ENCODE measurements at places on chromosomes 5 and 9.

GRCh38 chr5:94744906-94745305, 126.4 kb downstream of the SLF1 start:
- no peak for DNase-seq

GRCh38 chr9:982394-983230, 6.2 kb downstream of the DMRT3 start:
- no peak for DNase-seq

- DNase-seq: no peak
These were observed 5.5 kb downstream of the ADAMTS12 start for GRCh38 chr5:33886283-33886682.

DNA sequence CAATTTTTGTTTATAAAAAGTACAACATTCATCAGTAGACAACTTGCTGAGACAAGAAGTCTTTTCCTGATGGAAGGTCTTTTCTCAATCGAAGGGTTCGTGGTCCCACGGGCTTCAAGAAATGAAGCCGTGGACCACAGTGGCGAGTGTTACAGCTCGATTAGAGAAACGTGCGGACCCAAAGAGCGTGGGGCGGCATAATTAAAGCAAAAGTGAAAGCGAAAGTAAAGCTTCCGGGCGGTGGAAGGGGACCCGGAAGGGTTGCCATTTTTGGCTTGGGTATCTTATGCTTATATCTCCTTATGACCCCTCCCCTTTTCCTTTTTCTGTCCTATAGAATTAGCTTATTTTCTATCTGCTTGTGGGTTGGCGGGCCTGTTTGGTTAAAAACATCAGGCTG, 2309.4 kb upstream of the ACO1 start:
- DNase-seq: no peak

GRCh38 chr9:105295986-105296385, 51.5 kb downstream of the SLC44A1 start:
- DNase-seq: no peak

DNA sequence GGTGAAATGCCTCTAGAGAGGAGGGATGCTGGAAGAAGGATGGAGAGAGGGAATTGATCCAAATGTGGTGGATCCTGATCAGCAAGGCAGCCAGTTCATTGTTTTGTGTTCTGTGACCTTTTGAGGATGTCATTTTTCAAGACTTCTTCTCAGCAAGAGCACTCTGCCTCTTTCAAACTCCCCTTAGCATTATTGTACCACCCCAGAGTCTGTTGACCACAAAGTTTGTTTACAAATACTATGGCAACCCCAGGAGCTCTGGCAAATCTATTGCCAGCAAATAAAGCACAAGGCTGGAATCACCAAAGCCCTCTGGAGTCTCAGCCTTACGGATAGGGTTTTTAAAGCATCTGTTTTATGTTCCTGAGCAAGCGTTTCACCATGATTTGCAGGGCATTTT, 76.2 kb upstream of the SLC1A3 start:
- DNase-seq: no peak

GRCh38 chr9:128262687-128263086, 13.1 kb downstream of the GOLGA2 start:
- no peak for DNase-seq

- no peak for DNase-seq
These were observed 6.8 kb upstream of the CEL start for GRCh38 chr9:133054966-133055365.

- DNase-seq: no peak
These were observed 41.3 kb downstream of the KIAA1958 start for GRCh38 chr9:112527959-112528358.

- no peak for DNase-seq
These were observed 38.2 kb downstream of the C5orf15 start for GRCh38 chr5:133930061-133930812.

DNA sequence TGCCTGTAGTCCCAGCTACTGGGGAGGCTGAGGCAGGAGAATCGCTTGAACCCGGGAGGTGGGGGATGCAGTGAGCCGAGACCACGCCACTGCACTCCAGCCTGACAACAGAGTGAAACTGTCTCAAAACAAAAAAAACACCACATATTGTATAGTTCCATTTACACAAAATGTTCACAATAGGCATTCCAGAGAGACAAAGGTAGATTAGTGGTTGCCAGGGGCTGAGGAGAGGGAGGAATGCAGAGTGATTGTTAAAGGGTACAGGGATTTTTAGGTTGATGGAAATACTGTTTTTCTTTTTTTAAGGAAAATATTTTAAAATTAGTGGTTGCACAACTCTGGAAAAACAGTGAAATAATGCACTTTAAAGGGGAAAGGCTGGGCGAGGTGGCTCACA, 19.6 kb downstream of the ETF1 start:
- no peak for DNase-seq

GRCh38 chr5:74141053-74141452, 499.5 kb downstream of the ENC1 start:
- no peak for DNase-seq

DNA sequence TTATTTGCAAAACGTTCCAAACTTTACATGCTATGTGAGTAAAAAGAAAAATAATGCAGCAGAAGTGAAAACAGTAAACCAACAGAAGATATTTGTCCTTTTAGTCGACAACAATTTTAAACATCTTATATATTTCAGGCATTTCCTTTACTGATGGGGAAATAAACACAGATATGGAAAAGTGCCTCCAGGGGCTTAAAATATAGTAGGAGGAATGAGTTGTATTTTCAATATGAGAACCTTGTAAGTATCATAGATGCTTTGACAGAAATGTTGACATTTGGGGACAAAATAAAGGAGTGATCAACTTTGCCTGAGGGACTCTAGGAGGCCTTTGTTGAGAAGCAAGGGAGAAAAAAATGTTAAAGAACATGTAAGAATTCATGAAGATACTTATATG, 1043.5 kb downstream of the CDH12 start:
- no peak for DNase-seq

DNA sequence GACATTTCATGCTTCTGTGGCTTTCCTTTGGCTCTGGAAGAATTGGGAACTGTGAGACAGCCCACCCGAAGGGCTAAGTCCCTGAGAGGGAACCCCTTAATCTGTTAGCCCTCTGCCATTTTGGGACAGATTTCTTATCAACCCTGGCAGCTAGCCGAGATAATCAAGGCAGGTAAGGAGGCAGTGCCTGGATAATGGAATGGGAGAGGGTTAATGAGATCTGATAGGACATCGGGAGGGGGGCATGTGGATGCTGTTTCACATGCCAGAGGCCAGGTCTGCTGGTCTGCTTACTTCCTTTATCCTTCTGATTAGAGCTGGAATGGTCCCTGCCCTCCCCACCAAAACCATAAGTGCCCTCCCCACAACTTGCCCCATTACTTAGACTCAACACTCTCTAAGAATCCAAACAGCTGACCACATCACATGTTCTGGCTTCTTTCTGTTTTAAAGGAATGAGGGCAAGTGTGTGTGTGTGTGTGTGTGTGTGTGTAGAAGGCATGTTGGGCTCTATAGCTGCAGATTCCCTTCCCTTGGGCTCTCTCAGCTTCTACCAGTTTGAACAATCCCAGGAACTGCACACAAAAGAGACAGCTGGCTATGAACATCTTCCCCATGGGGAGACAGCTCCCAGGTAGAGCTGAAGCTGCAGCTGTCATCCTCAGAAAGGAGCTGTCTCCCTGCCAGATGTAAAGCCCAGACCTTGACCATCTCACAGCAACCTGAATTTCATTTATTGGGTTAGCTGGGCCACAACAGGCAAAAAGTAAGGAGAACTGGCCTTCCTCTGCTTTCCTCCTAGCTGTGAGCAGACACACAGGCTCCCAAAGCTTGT, 221.3 kb downstream of the PIK3R1 start:
- DNase-seq: no peak

DNA sequence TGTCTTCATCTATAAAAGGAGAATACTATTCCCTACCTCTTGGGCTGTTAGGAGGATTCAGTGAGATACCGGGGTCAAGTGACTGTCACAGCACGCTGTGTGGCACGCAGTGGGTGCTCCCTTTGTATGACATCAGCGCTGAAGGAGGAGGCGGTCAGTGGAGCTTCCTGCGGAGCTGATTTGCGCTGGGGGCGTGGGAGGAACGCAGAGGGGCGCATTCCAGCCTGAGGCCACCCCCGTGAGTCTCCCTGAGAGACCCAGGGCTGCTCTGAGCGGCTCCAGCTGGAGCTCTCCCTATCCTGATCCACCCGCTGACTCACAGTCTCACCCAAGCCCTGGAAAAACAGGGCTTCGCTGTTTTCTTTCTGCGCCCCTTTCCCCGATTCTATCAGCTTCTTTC, 24.3 kb upstream of the NEURL1B start:
- DNase-seq: no peak

GRCh38 chr5:168362097-168362885, 70.8 kb downstream of the WWC1 start:
- DNase-seq: peak; percentile 82

DNA sequence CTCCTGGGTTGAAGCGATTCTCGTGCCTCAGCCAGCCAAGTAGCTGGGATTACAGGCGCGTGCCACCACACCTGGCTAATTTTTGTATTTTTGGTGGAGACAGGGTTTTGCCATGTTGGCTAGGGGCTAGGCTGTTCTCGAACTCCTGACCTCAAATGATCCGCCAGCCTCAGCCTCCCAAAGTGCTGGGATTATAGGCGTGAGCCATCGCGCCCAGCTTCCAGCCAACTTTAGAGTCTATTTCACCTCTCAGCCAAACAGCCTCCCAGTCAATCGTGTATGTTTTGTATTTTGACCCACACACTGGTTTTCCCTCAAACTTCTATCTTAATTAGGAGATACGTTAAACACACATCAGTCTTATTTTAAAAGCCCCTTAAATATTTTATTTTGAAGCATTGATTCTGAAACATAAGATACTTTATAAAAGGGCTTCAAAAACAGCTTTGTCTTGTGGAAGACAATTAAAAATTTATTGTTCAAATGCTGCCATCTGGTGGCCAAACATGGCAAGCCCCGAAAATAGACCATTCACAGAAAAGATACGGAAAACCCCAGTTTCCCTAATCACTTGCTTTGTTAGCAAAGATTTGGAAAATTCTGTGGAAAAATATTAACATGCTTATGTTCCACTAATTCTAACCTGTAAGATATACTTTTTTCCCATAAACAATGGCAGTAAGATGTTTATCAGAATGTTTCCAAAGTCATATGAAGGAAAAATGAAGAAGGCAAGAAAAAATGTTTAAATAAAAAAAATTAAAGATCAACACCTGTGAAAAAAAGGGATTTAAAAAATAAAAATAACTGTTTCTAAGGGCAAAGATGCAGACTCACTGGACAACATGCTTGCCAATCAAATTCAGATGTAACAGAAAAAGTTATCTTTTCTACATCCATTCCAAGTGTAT, 33.1 kb downstream of the APTX start:
- DNase-seq: peak; percentile 24

DNA sequence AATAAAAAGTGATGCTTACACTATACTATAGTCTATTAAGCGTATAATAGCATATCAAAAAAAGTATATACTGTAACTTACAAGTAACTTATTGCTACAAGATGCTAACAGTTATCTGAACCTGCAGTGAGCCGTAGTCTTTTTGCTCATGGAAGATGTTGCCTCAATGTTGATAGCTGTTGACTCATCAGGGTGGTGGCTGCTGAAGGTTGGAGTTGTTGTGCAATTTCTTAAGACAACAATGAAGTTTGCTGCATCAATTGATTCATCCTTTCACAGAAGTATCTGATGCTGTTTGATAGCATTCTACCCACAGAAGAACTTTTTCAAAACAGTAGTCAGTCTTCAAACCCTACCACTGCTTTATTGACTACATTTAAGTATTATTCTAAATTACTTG, 7.8 kb upstream of the C9orf40 start:
- DNase-seq: no peak

- no peak for DNase-seq
These were observed 77.7 kb upstream of the GNA14 start for GRCh38 chr9:77725820-77726219.

DNA sequence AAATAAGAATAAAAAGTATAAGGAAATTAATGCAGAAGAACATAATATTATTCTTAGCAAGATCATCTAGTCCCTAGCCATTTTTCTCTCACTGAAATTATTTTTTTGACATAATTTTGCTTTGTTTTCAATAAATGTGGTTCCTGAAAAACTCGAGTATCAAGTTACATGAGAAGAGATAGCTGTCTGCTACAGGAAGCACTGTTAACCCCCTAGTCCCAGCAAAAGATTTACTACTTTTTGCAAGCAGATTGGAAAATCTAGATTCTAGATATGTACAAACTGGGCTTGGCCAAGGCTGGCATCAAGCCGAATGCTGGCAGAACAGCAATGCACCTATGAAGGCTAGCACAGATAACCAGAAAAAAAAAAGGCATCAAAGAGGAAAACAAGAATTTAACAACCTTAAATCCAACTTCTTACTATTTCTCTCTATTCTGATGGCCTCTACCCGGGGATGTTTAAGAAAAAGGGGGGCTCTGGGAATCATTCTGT, 21.9 kb upstream of the ISCA1 start:
- DNase-seq: no peak

DNA sequence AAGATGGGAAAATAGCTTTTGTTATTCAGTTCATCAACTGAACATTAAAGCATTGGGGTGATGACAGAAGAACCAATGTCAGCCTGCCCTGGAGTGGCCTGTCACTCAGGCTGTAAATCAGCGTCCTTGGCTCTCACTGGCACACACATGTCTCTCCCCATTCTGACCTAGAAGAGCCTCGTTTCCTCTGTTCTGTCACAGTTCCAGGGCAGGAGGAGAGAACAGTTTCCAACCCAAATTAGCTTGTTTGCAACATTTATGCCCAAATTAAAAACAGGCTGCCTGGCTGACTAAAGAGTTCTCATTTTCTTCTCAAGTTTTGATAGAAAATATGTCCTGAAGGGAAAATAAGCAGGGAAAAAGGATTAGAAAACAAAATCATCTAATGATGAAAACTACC, 520.1 kb downstream of the CHSY3 start:
- DNase-seq: no peak

DNA sequence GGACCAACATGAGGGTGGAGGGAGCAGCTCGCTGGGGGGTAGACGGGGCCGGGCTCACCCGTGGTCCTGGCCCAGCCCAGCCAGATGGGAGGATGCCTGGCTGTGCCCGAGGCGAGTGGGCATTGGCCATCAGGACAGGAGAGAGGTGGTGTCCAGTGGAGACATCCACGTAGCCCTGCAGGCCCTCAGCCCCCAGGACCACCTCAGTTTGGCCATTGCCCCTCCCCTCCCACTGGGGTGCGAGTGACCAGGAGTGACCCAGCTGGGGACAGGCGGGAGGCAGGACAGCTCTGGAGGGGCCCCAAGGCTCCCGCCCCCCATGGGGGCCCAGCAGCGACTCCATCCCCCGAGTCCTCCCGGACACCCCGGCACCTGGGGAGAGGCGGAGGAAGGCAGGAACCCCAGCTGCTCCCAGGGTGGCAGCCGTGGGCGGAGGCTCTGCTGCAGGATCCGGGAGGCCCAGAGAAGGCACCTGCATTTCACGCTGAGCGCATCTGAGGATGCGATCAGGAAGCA, 8.3 kb downstream of the NOXA1 start:
- DNase-seq: no peak

- no peak for DNase-seq
These were observed 114.3 kb upstream of the EPB41L4A start for GRCh38 chr5:112533362-112533761.

- DNase-seq: no peak
These were observed 74.0 kb upstream of the SMIM23 start for GRCh38 chr5:171711571-171711970.

GRCh38 chr9:130860458-130861316, 25.6 kb downstream of the ABL1 start:
- no peak for DNase-seq

- DNase-seq: peak; percentile 3
These were observed 38.0 kb upstream of the UBTD2 start for GRCh38 chr5:172321593-172321992.

- peak; percentile 41 for DNase-seq
These were observed 61.0 kb downstream of the IPPK start for GRCh38 chr9:92608909-92609445.

GRCh38 chr5:146890066-146890465, 11.5 kb upstream of the PPP2R2B start:
- DNase-seq: no peak
